ENCODE measurements at places on chromosomes 3 and 15.

DNA sequence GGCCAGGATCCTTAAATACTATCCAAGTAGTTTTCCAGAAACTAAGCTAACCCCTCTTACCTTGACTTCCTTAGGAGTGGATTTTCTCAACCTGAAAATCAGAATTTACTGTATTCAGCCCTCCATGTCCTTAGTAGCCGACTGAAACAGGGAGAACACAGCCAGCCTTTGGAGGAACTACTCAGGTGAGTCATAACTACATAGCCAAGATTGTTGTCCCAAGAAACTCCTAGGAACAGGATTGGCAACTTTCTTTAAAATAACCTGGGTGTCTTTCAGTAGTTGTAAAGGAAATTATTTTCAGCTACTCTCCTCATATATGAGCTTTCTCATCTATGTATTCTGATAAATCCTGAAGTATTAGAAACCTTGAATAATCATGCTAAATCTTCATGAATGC, 22.3 kb downstream of the FANCD2OS start:
- no peak for DNase-seq

GRCh38 chr3:65938676-65939075, 100.0 kb downstream of the MAGI1 start:
- DNase-seq: no peak

DNA sequence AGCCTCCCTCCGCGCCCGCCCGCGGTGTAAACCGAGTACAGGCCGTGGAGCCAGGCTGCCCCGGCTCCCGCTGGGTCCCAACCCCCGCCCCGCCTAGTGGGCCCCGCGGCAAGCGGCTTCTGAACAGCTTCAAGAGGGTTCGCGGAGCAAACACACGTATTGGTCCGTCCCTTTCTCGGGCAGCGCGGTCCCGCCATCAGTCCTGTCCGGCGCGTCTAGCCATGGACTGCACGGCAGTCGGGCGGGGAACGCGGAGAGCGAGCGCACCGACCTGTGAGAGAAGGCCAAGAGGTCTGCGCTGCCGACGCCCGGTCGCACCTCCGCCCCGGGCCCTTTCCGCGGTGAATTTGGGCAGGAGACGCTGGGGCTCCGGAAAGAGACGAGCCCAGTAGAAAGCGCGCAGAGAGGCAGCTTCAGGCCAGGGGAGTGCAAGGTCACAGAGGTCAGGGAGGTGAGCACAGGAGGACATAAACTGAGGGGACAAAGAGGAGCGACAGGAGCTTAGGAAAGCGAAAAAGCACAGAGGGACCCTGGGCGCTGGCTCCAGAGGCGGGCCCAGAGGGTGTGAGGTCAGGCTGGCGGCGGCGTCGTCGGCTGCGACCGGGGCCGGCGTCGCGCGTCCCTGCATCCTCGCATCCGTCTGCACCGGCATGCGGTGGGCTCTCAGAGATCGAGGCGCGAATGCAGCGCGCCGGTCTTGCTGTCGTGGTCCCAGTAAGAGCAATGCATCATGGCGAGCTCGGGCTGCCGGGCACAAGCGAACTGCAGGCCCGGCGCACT, 1.8 kb downstream of the FOXL2 start:
- no peak for DNase-seq

GRCh38 chr3:64473466-64473865, 214.3 kb downstream of the ADAMTS9 start:
- DNase-seq: no peak

DNA sequence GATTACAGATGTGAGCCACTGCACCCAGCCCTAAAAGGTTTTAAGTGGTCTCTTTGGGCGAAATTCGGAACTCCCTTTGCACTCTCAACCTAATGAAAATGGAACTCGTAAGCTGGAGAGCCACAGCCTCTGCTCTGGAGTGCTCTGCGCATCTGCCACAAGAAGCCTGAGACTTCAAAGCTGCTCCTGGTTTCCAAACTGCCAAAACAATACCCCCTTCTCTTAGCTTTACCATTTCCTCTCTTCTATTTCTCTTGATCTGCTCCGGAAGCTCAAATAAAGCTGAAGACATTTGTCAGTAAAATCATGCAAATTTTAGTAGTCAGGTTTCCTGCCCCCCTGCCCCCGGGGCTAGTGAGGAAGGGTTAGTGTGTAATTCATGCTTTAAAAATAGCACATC, 312.7 kb downstream of the MFSD1 start:
- no peak for DNase-seq

DNA sequence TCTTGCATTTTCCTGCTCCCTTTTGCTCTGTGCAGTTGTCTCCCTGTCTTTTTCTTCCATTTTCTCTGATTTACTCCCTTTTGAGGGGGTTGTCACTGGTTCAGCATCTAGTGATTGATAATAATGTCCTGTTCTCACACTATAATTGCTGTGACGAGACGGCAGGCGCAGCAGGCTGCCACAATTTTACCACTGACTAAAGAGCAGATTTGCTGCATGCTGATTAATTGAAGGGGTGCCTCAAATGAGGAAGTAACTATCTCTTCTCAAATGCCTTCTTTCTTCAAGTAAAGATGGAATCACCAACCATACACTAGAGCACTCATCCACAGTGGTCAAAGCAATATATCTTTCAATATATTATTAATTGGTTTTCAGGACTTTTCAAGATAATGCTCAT, 219.3 kb downstream of the CBLB start:
- DNase-seq: no peak

- no peak for DNase-seq
Measured at GRCh38 chr3:147410116-147410525, 956 bp downstream of the ZIC1 start.

DNA sequence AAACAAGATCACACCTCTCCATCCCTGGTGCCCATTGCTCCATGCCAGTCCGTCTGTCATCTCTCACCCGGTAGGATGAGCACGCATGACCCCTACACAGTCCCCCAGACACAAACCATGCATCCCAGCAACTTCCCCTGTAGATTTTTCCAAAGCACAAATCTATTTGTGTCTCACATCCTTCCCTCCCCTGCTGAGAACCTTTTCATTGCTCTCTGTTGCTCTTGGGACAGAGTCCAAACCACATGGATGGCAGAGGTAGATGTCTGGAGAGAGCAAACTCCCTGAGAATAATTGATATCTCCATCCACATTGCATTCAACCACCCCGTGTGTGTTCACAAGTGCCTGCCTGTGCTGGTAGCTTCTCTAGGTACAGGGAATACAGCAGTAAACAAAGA, 29.9 kb upstream of the LRTM1 start:
- no peak for DNase-seq

DNA sequence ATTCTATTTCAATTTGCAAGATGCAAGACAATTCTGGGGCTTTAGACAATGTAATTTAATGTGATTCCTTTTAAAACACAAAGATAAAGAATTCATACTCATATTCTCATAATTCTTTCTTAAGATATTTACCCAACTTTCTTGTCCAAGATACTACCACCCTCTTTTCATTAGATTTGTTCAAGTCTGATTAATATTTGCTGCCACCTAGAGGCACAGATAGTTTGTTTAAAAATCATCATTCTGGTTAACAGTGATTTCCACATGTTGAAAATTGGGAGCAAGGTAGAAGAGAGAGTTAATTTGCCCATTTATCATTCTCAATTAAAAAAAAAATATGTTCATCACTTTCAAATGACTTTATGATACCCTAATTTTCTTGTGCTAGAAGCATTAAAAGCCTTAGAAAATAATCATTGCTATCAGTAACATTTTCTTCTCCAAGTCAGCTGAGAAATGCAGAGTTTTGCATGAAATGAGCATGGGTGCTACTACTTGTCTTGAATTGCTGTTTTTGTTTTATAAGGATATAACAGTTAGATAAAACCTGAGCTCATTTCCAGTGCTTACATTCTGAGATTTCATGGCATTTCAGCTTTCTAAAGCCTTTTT, 11.6 kb downstream of the TAMM41 start:
- DNase-seq: no peak

DNA sequence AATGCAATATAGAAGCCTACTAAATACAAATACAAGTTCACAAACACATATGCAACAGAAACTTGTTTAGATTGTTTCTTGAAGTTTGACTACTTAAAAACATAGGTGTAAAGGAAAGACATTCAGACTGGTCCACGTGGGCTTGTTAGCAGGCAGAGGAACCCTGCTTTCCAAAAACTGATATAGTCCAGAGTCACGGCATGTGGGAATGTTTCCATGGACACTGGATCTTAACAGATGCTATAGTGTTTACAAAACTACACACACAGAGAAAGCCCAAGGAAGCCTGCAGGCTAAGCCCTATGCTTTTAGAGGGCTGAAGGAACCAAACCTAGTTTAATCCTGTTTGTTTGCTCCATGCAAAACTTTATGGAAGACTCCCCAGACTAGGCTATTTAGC, 45.2 kb upstream of the LRRC58 start:
- DNase-seq: no peak

DNA sequence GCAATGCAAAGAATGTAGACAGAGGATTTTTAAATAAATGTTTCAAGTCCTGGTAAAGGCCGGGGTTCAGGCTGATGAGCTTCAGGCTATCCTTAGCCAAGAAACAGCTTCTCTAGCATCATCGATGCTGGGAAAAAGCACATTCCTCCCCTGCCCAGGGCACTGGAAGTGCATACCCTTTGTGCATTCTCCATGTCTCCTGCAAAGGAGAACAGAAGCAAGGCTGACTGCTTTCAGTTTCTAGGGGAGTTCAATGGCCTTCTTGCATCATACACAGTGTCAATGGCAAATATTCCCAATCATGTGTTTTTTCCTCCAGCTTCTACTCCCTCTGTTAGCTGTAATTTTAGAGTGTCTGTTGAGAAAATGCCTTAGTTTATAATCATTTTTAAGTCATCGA, 59.9 kb downstream of the GPR176 start:
- no peak for DNase-seq

- DNase-seq: no peak
Measured at GRCh38 chr3:158352551-158352950, 218.4 kb upstream of the MLF1 start.

DNA sequence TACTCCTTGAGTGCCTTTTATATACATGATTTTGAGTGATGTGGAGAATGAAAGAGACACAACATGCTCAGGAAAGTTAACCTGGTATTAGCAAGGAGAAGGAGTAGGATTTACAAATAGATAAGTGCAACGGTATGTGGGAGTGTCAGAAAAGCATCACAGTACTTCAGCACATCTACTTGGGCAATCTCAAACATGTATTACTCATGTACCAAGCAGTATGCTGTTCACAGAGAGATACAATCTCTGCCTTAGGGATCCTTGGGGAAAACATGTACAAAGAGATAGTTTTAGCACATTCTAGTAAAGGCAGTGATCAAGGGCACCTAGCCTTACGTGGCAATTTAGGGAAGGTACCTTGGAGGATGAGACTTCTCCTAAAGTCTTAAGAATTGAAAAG, 146.5 kb downstream of the FILIP1L start:
- no peak for DNase-seq

DNA sequence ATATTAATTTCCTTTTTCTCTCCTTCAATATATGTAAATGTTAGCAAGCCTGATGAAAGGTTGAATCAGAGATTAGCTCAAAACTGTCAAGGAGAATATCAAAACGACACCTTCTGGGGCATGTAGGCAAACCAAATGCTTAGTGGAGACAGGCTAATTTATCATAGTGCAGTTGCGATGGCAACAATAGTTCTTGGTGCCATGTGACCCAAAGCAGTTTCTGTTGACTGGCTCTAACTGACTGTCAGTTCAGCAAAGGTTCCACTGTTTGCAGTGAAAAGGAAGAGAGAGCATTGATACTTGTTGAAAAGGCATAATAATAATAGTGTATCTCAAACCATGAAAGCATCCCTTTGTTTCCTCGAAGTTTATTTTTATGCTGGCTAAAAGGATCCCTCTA, 513.9 kb downstream of the NLGN1 start:
- no peak for DNase-seq

DNA sequence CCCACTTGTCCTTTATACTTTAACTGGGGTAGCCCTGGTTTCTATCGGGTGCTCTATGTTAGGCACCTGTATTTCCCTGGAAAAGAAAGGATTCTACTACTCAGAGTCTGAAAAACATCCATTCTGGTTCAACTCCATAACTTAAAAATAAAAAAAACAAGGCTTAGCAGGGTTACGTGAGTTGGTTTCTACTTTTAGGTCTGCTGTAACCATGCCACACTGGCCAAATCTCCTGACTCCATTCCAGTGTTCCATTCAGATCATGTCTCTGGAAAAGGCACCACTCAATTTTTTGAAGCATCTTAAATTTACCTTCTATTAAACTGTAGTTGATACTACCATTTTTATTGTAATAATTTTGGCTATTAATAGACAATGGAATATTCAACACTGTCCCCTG, 62.1 kb downstream of the CAPN3 start:
- no peak for DNase-seq

- no peak for DNase-seq
Measured at GRCh38 chr3:127408022-127408683, 120.3 kb upstream of the PRR20G start.

- no peak for DNase-seq
Measured at GRCh38 chr15:62824111-62825015, 218.2 kb upstream of the TPM1 start.

GRCh38 chr15:39075311-39075710, 505.6 kb upstream of the THBS1 start:
- DNase-seq: no peak

DNA sequence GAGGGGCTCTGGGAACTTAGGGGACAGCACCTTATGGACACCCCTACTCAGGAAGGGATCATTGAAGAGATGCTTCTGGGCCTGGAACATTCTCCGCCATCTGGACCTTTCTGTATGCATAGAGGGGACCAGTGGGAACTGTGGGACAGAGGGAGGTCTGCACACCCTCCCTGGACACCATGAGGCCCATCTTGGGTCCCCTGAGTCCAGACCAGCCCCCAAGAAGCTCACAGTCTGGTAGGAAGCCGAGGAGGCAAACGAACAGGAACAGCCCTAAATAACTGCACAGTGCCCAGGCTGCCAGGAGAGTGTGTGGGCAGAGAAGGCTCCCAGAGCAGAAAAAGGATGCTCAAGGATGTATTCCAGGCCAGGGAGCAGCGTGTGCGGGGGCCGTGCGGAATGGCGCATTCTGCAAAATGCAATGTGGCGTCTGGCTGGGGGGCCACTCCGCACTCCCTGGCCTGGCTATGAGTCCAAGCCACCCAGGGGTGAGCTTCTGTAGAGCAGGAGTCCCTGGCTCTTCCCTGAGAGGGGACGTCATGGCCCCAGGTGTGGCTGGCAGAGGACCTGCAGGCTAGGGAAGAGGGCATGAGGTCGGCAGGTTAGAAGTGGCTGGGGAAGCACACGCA, 24.5 kb upstream of the KLF13 start:
- DNase-seq: no peak

DNA sequence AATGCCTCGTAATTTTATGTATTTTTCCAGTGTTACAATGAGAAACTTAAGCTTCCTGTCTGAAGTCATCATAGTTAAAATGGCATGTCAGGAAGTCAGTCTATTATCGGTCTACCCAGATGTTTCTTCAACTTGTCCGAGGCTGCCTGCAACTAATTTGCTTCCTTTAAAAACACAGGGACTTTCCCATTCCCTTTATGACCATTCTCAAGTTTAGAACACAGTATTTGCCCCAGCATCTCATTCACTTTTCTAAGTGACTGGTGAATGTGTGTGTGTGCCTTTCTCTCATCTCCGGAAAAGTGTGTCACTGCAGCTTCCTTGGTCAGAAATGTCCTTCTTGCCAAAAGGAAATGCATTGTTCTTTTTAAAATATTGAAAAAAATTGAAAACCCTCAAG, 466.6 kb downstream of the RAP2B start:
- no peak for DNase-seq

GRCh38 chr3:107555359-107555758, 32.6 kb downstream of the BBX start:
- no peak for DNase-seq

Data from activated CD8-positive, alpha-beta memory T cell treated with anti-CD3 and anti-CD28 coated beads for 1 hour (primary cell).